Camera-type eye (tissue), 1 donor: ENCODE measurements at places on chromosomes 2 and 18. TPM values are rescaled to one million over a fixed set of nuclear protein-coding genes. Genes with fewer than 3 reads are reported as not detected.

PRSS56 gene
- total RNA-seq: 9.6 TPM

LYG2 gene
- not detected for total RNA-seq

MROH2A gene
- not detected for total RNA-seq

ECEL1 gene
- total RNA-seq: 19.0 TPM

YPEL5 gene
- 128 TPM for total RNA-seq

SLC38A11 gene
- total RNA-seq: 52.7 TPM

CTAGE1 gene
- total RNA-seq: not detected

COPS9 gene
- total RNA-seq: 39.4 TPM

DSG1 gene
- 8.5 TPM for total RNA-seq

EVX2 gene
- total RNA-seq: not detected

OBSL1 gene
- total RNA-seq: 149 TPM

TMEM169 gene
- 19.5 TPM for total RNA-seq

ARL6IP6 gene
- 34.4 TPM for total RNA-seq

KIAA1328 gene
- 37.8 TPM for total RNA-seq

TGFA gene
- total RNA-seq: 3.4 TPM

PLCL1 gene
- total RNA-seq: 19.9 TPM

COL4A4 gene
- 11.7 TPM for total RNA-seq

MALL gene
- 10.9 TPM for total RNA-seq

NCKAP1 gene
- total RNA-seq: 195 TPM

ARHGAP15 gene
- 20.8 TPM for total RNA-seq

BMPR2 gene
- total RNA-seq: 79.0 TPM

TMEM178A gene
- total RNA-seq: 19.2 TPM

UNC80 gene
- total RNA-seq: 54.2 TPM

PELI1 gene
- total RNA-seq: 53.4 TPM

KLHL14 gene
- 15.2 TPM for total RNA-seq

PIK3C3 gene
- total RNA-seq: 102 TPM

TDRD15 gene
- total RNA-seq: not detected

CD28 gene
- total RNA-seq: 2.7 TPM

GNAL gene
- 17.5 TPM for total RNA-seq

PRKAG3 gene
- 1.5 TPM for total RNA-seq

TMEM18 gene
- total RNA-seq: 38.9 TPM

CPLX4 gene
- total RNA-seq: 46.1 TPM

UGT1A8 gene
- not detected for total RNA-seq

MPP4 gene
- 156 TPM for total RNA-seq

SKOR2 gene
- 1.2 TPM for total RNA-seq

ATG16L1 gene
- 49.8 TPM for total RNA-seq

SP140 gene
- total RNA-seq: 0.49 TPM

CAPN14 gene
- total RNA-seq: 0.60 TPM

RAB6C gene
- 0.44 TPM for total RNA-seq

CROCC2 gene
- total RNA-seq: 0.16 TPM

TOGARAM2 gene
- total RNA-seq: 0.55 TPM

ROCK2 gene
- 95.9 TPM for total RNA-seq

SOX11 gene
- 58.1 TPM for total RNA-seq
